A673 (cell line): ENCODE measurements at places on chromosomes 12 and 14. TPM values are rescaled to one million over a fixed set of nuclear protein-coding genes. Genes with fewer than 3 reads are reported as not detected.

- no peak for DNase-seq
These were observed 780.2 kb upstream of the SEL1L start for GRCh38 chr14:82313889-82314288.

DNA sequence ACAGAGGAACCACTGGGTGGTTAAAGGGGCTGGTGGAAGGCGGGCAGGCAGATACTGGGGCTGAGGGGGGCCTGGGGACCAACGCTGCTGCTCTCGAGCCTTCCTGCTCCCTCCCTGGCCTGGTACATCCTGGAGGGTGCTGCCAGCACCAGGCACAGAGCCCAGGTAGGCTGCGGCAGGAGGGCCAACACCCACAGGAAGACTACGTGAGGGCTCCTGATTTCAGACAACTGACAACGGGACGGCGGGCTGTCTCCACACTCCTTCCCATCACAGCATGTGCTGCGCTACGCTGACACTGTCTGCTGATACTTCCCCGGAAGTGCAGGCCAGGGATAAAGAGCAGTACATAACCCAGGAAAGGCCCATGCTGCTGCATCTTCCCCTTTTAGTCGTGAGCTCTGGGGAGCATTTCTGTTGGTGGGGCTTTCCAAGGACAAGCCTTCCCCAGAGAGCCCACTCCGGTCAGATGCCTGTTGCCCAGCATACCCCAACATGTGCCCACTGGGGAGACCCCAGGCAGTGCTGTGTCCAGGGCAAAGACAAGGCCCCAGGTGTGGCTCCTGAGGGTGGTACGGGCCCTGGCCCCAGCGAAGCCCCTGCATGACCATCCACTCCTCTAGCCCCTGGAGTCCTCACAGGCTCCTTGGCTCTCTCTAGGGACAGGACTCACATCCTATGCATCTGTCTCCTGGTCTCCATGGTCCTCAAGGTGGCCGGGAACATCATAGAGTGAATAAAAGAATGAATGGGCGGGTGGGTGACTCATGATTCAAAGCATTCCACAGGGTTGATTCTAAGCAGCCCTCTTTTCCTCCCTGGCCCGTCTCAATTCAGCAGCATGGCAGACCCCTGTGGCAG lies 38.0 kb downstream of the CHGA start:
- DNase-seq = no peak

Gene AGAP2
- 4.0 and 6.6 TPM in 2 replicates for total RNA-seq

Gene TMEM19
- 52.6 and 56.3 TPM in 2 replicates for total RNA-seq

DNA sequence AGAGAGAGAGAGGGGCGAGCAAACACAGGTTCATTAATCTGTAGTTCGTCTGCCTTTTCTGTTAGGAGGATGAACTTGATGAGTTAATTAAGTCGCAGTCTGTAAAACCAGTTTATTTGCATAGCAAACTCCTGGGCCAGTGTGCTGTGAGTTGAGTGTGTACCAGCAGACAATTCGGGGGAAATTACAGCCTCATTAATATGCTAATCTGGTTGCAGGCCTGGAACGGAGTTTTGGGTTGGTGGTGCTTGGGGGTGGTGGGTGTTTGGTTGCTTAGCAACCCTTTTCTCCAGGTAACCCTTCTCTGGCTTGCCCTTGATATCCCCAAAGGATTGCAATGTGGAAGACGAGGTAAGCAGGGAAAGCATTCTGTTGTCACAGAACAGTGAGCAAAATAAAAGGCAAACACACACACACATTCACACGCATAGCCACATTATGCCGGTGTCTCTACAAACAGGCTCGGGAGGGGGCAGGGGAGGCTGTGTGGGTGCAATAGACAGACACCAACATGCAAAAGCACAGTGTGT lies 29.2 kb upstream of the LHX5 start:
- no peak for DNase-seq

Gene CCDC197
- total RNA-seq = not detected in 2 replicates

GRCh38 chr14:50726372-50727107 lies 58.4 kb upstream of the SAV1 start:
- no peak for DNase-seq

DNA sequence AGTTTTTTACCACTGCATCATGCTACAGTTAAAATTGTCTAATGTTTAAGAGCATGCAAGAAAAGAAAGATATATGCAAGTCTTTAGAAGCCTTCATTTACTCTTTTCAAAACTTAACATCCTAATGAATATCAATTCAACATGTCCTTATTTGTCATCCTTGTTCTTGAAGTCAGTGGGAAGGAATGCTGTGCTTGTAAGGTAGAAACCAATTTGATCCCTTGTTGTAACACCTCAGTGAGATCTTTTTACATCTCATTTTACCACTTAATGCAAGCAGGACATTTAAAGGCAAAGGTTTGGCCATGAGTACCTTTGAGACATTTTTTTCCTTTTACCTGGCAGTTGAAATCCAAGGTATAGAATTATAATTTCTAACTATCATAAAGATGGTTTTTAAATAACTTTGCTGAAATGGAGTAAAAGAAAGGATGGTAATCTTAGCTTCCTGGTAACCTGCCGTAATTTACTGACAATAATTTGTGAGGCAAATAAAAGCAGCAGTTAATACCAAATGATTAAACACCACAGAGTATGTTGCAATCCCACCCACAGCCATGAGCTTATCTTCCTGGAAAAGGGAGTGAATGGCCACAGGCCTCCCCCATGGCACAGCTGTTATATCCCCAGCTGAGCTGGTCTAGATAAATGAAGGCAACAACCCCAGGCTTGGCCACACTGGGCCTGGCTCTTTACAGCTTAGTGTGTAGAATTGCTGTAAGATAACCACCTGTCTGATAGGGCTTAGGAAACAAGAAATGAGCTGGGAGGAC lies 33.2 kb upstream of the STRN3 start:
- peak; percentile 45 for DNase-seq

- DNase-seq = peak; percentile 35
These were observed 281.8 kb downstream of the KSR2 start for GRCh38 chr12:117686911-117687377.

Gene KLRG1
- total RNA-seq = 1.2 and 1.9 TPM in 2 replicates

DNA sequence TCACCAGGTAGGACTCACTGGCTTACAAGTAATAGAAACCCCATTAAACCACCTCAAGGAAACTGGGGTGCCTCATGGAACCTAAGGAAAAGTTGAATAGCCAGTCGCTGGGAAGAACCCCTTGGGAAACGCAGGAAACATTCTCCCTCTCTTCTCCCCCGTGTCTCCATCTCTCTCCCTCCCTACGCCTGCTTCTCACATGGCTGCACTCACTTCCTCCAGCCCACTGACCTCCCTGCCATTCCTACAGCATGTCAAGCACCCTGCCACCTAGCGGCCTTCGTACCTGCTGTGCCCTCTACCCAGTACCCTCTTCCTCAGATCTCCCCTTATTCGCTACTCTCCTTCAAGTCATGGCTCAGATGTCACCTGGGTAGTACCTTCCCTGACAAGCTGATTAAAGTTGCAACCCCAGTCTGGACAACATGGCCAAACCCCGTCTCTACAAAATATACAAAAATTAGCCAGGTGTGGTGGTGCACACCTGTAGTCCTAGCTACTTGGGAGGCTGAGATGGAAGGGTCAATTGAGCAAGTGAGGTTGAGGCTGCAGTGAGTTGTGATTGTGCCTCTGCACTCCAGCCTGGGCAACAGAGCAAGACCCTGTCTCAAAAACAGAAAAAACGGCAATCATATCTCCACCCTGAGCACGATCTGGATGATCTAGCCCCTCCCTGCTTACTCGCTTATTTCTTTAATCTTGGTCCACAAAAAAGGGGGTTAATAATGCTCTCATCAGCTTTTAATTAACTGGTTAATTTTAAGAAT lies 6.4 kb upstream of the DTX1 start:
- DNase-seq = no peak

DNA sequence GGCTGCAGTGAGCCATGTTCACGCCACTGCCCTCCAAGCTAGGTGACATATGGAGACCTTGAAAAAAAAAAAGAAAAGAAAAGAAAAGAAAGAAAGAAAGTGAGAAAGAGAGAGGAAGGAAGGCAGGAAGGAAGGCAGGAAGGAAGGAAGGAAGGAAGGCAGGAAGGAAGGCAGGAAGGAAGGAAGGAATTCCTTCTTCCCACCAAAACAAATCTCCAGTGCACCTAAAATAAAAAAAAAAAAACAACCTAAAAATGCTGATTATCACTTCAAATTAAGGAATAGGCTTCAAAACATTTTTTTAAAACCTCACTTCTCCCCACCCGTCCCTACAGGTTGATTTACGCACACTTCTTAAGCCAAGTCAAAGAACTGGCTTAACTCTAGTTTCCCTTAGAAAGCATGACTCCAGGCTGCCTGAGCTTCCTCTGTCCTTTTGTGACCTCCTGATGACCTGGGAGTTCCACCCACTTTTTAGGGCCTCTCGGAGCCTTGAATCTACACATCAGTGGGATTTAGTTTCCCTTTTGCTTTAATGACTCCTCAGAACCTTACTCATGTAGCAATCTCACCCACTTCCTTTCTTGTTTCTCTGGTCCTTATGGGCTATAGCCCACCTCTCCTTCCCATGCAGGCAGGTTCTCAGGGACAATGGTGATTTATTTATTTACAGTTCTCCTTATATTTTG lies 18.6 kb downstream of the DUSP6 start:
- DNase-seq = peak; percentile 85

Gene ST8SIA1
- total RNA-seq = 0.17 and 0.28 TPM in 2 replicates

DNA sequence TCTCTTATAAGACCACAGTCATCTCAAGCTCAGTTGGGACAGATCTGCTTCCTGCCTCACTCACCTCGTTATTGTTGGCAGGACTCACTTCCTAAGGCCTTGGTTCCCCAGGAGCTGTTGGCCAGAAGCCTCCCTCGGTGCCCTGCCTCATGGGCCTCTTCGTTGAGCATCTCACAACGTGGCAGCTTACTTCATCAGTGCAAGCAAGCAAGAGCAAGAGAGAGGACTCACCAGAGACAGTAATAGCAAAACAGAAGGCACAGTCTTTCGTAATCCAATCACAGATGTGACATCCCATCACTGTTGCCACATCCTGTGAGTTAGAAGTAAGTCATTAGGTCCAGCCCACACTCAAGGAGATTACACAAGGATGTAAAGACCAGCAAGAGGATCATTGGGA lies 5.1 kb upstream of the NUMB start:
- peak; percentile 68 for DNase-seq

- no peak for DNase-seq
These were observed at the start of gene GPR132 for GRCh38 chr14:105065280-105066228. Gene GPR132 (minus strand): TSS chr14:105065430. CDS start chr14:105055420, 10,010 bp downstream.

Gene CYP27B1
- total RNA-seq = 4.5 and 4.7 TPM in 2 replicates

DNA sequence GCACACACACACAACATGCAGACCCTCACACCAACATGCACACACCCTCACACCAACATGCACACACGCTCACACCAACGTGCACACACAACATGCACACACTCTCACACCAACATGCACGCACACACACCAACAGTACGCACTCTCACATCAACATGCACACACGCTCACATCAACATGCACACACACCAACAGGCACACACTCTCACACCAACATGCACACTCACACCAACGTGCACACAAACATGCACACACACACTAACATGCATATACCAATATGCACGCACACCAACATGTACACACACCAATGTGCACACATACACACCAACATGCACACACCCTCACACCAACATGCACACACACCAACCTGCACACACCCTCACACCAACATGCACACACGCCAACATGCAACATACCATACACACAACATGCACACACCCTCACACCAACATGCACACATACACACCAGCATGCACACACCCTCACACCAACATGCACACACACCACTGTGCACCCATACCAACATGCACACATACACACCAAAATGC lies 175.8 kb downstream of the KSR2 start:
- no peak for DNase-seq

Gene GALC
- 9.5 and 11.5 TPM in 2 replicates for total RNA-seq

Gene RGS6
- not detected in 2 replicates for total RNA-seq

Gene EGLN3
- total RNA-seq = 2.0 and 2.4 TPM in 2 replicates

Gene COCH
- total RNA-seq = 70.8 and 87.6 TPM in 2 replicates

DNA sequence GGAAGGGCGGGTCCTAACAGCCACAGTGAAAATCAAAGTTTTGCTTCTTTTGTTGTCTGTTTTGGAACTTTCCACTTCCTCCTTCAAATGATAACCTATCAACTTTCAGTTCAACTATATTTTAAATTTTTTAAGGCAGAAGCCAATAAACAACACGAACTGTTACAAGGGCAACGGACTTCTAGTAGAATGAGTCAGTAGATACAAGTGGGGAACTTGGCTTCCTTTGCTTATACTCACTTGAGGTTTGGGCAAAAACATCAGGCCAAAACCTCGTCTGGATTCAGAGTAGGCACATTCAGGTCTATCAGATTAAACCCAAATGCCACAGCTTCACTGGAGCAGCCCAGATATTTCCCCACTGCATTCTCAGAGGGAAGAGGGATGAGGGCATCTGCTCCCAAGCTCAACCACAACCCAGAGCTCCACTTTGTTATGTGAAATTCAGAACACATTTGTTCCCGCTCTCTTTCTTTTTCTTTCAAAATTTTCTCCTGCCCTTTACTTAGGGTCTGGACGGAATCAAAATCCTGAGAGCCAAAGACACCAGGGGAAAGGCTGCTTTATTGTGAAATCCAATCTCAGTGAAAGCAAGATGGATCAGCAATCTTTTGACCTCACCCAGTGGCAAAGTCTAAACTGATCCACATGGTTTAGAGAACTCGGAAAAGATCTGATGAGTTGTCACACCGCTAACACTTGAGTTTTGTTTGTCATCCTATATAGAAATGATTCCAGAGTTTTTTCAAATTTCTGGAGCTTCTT lies 152.5 kb upstream of the BTG1 start:
- DNase-seq = no peak

DNA sequence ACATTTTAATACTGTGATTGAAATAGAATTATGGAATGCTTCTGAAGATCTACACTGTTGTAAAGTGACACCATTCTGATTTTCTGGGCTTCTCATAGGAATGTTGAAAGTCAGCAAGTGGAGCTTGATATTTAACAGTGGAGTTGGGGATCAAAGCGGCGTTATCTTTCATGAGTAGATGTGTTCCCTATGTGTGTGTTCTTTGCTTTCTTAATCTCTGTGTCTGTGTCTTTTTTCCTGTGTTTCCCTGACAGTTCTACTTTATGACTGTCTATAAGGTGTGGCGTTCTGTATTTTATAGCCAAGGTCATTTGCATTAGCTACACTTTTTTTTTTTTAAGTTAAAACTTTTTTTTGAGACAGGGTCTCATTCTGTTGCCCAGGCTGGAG lies 24.7 kb downstream of the SYNE2 start:
- DNase-seq = no peak

Gene MDGA2
- not detected in 2 replicates for total RNA-seq

DNA sequence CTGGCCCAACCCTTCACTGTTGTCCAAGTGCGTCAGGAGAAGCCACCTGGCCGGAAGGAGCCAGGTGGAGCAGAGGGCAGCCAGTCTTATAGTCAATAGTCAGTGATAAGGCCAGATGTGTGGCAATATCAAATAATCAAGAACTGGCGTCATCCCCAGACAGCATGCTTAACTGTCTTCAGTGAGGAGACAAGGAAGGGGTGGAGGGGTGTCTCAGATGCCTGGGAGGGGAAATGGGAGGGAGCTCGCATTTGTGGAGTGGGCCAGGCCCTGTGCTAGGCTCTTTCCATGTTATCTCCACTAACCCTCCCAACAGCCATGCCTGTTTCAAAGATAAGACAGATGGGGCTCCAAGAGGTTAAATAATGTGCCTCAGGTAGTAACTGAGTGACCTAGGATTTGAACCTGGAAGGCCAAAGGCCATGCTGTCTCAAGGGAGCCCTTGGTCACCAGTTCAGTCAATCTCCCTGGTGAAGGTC lies 48.9 kb upstream of the FOS start:
- DNase-seq = peak; percentile 32

Gene MMP19
- 2.2 and 2.3 TPM in 2 replicates for total RNA-seq

GRCh38 chr12:12454315-12454714 lies 97.4 kb downstream of the BORCS5 start:
- DNase-seq = no peak

GRCh38 chr12:67649570-67650387 lies 1.2 kb downstream of the DYRK2 start:
- DNase-seq = peak; percentile 29
